Stimulated activated CD4-positive, alpha-beta T cell treated with anti-CD3 and anti-CD28 coated beads, Interleukin-1b, Interleukin-23, amount 100 ng/mL, for 48 hours (primary cell): ENCODE measurements at places on chromosomes 5 and 9.
A peak's percentile ranks its signal among the peaks of the same experiment; 100 is the strongest.

- no peak for DNase-seq
These were observed 71.5 kb upstream of the RAPGEF1 start for GRCh38 chr9:131811405-131811804.

DNA sequence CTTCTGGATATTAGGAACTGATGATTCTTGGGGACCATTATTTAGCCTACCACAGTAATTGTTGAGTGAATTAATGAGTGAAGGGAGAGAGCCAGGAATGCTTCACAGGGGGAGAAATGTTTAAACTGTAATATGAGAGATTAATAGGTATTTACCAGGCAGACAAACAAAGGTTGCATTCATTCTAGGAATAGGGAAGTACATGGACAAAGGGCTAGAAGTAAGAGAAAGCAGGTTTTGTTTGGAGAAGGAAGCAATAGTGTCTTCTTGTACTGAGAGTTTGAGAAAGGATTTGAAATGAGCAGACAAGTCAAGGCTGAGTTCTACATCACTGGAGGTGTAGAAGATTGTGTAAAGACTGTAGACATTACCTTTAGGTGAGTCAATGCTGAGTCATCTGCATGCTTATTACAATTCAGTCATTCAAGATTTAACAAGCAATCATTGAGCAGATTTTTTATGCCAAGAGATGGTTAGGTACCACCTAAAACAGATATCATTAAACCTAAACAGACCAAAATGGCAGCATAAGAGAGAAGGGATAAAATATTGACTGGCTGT lies 8.0 kb downstream of the TAF1L start:
- no peak for DNase-seq

DNA sequence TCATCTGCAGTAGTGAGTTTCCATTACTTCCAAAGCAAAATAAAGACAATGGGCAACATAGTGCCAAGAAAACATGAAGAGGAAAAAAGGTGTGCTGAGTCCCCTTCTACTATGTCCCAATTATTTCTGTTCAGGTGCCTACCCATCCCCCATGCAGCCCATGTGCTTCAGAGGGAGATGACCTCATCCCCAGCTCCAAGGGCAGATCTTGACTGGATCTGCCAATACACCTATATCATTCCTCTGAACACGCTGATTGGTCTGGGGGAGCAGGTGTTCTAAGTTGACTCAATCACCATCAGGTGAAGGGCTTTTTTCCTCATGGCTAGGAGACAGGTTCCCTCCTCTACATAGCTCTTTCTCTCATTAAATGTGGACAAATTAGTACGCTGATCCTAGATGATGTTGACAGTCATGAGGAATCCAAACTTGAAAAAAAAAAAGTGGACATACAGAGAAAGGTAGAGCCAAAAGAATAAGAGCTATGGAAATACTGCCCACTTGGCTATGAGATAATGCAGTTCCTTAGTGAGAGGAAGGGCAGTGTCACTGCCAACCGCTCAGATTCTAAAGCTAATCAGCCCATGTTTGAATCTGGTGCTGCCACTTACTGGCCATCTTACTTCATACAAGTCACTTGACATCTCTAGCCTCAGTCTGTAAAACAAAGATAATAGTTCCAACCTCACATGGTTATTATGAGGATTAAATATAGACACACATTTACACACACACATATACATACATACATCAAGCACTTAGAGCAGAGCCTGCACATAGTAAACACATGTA lies 23.1 kb downstream of the PRELID2 start:
- DNase-seq, result no peak

- peak; percentile 38 for DNase-seq
These were observed 55.3 kb upstream of the IL17B start for GRCh38 chr5:149434162-149435014.

DNA sequence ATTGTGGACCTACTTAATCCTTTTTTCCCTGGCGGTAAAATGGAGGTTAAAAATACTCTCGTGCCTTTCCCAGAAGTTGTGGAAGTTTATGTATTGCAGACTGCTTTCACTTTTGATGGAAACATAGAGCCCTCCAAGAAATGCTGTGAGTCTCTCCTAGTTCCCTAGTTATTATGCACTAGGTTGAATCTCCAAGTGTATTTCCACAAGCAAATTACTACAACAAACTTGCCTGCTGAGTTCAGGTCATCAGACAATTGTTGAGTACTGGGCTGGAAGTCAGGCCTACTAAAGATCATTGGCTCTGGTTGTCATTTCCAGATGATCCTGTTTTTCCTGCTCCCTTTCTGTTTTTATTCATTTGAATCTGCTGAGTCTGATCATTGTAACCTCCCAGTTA lies 104.1 kb downstream of the CD180 start:
- DNase-seq, result no peak

DNA sequence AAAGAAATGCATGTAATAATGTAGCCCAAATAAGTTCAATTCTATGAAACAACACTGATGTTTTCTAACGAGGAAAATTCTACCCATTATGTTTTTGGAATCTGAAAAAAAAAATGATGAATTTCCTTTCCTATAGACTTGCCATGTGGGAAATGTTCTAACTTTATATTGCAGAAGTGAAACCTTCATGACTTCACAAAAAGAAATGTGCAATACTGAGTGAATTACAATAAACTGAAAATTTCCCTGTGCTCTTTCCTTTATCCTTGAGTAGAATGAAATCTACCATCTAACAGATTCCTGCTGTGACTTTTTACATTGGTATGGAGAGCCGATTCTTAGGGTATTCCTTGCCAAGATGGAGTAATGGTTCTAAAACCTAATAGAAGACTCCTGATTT lies 1622.5 kb downstream of the MAT2B start:
- DNase-seq, result no peak
